ENCODE measurements at places on chromosomes 7 and 10.
A peak's percentile ranks its signal among the peaks of the same experiment; 100 is the strongest.

DNA sequence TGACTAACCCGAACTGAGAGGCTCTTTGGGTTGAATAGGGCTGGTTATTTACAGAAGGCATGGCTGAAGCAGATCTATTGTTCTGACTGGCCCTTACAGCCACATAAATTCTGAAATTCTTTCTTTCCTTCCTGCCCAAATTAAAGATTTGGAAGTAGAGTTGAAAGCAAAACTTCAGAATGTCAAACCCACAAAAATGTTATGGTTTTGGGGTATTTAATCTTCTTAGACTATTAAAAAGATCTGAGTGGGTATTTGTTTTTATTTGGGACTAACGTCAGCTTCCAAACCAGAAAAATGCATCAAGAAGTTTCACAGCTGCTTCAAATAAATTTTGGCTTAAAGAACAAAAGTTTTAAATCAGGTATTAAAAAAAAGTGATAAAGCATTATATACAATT, 124.5 kb downstream of the AHR start:
- no peaks in the 10 kb centered on the region for H3K27me3 ChIP-seq
- H3K4me1 ChIP-seq, result no peaks in the 10 kb centered on the region
- H3K27ac ChIP-seq, result no peak overlapping the region
- H3K4me3 ChIP-seq, result no peak overlapping the region

- H3K4me3 ChIP-seq, result no peak overlapping the region
- no peak for DNase-seq
- peaks cover 9% of the 10 kb centered on the region for H3K4me1 ChIP-seq
- H3K27me3 ChIP-seq, result no peaks in the 10 kb centered on the region
- no peaks in the 10 kb centered on the region for H3K36me3 ChIP-seq
- peak overlapping the region; percentile 37 for H3K27ac ChIP-seq
These were observed 17.2 kb downstream of the INPP5F start for GRCh38 chr10:119742947-119743648.

GRCh38 chr10:79488870-79489269, 23.5 kb upstream of the EIF5AL1 start:
- H3K27me3 ChIP-seq, result no peaks in the 10 kb centered on the region
- H3K36me3 ChIP-seq, result no peaks in the 10 kb centered on the region
- no peak overlapping the region for H3K27ac ChIP-seq
- H3K4me3 ChIP-seq, result no peak overlapping the region

- DNase-seq, result no peak
- no peaks in the 10 kb centered on the region for H3K36me3 ChIP-seq
- H3K4me3 ChIP-seq, result peak overlapping the region; percentile 9
- peaks cover 38% of the 10 kb centered on the region for H3K4me1 ChIP-seq
- peak overlapping the region; percentile 44 for H3K27ac ChIP-seq
- H3K27me3 ChIP-seq, result no peaks in the 10 kb centered on the region
These were observed 13.9 kb downstream of the VCL start for GRCh38 chr10:74011770-74012169.

DNA sequence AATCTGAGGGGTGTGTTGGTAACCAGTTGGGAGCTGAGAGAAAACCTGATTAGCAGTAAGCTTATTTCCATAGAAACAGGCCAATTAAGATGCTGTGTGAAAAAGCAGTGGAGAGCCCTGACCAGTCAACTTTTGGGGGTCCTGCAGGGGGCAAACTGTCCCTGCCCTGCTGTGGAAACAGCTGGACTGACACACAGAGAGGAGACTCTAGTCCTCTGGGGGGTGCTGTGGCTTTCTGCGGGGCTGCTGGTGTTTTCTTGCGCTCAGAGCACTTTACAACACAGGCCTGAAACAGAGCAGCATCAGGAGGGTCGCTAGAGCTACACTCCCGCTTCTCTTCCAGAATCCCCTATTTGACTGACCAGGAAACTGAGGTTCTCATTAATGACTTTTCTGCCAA, 546.9 kb upstream of the GALNT17 start:
- H3K4me1 ChIP-seq, result no peaks in the 10 kb centered on the region
- no peaks in the 10 kb centered on the region for H3K36me3 ChIP-seq
- no peaks in the 10 kb centered on the region for H3K27me3 ChIP-seq
- no peak for DNase-seq
- H3K27ac ChIP-seq, result no peak overlapping the region
- H3K4me3 ChIP-seq, result no peak overlapping the region

DNA sequence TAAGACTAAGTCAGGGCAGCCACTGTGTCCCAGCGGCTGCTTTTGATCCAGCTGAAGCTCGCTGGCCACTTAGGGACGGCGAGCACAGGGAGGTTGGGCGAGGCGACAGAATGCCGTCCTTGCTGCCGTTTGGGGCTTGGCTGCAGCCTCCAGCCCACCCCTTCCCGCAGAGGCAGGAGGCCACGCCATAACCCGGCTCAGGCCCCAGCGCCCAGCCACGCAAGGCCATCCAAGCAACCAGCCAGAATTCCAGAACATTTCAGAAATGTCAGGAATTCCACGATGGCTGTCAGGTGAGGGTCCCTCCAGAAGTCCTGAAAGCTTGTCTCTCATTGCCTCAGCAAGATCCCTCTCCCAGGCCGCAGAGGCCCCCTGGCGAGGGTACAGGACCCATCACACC, 479.1 kb upstream of the FOXK1 start:
- DNase-seq, result no peak
- no peaks in the 10 kb centered on the region for H3K27me3 ChIP-seq
- H3K27ac ChIP-seq, result no peak overlapping the region
- no peak overlapping the region for H3K4me3 ChIP-seq
- no peaks in the 10 kb centered on the region for H3K36me3 ChIP-seq

DNA sequence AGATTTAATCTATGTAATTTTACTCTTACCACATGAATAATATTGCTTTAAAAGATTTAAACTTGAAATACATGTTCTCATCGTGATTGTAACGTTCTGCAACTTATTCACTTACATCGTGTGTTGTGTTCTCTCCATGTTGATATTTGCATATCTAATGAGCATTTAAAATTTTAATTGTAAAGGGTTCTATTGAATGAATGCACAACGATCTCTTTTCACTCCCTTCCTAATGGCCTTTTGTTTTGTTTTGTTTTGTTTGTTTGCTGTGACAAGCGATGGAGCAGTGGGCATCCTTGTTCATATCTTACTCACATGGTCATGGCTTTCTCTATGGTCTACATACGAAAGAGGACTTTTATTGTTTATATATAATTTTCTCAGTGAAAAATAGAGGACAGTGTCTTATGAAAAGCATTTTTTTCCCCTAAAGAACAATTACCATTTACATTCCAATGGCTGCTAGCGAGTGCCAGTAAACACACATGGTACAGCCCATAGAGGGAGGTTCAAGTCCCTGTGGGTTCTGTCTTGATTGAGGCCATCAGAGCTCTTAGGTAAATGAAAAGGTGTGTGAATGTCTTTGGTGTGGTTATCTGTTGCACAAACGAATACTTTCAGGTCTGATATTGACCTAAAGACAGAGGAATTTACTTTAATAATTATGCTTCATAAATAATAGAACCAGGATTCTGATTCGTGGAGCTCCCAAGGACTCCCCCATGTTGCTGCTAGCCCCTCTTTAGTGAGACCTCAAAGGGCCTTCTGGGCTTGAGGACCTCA, 32.4 kb downstream of the BTBD16 start:
- no peak overlapping the region for H3K4me3 ChIP-seq
- H3K36me3 ChIP-seq, result no peaks in the 10 kb centered on the region
- H3K27ac ChIP-seq, result no peak overlapping the region
- H3K4me1 ChIP-seq, result peaks cover 5% of the 10 kb centered on the region
- DNase-seq, result no peak

GRCh38 chr7:30225863-30226613, 58.4 kb upstream of the ZNRF2 start:
- no peaks in the 10 kb centered on the region for H3K27me3 ChIP-seq
- no peaks in the 10 kb centered on the region for H3K4me1 ChIP-seq
- no peak overlapping the region for H3K27ac ChIP-seq
- no peak overlapping the region for H3K4me3 ChIP-seq
- no peaks in the 10 kb centered on the region for H3K36me3 ChIP-seq

DNA sequence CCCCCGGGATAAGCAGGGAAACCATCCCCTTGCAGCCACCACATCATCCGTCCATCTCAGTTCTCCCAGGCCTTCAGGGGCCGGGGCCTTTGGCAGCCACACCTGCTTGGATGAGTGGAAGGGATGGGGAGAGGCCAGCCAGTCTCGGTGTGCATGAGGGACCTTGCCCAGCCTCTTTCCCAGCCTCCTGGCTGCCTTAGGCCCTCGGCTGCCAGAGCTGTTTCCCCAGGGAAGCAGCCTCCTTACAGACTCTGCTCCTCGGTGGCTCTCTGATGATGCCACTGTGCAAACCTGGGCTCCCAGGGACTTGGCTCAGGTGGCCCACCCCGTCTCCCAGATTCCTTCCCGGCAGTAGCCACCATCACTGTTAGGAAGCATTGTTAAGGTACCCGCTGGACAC, 14.7 kb downstream of the FGF8 start:
- peaks cover 13% of the 10 kb centered on the region for H3K27me3 ChIP-seq
- H3K4me1 ChIP-seq, result no peaks in the 10 kb centered on the region
- DNase-seq, result no peak
- H3K4me3 ChIP-seq, result no peak overlapping the region

DNA sequence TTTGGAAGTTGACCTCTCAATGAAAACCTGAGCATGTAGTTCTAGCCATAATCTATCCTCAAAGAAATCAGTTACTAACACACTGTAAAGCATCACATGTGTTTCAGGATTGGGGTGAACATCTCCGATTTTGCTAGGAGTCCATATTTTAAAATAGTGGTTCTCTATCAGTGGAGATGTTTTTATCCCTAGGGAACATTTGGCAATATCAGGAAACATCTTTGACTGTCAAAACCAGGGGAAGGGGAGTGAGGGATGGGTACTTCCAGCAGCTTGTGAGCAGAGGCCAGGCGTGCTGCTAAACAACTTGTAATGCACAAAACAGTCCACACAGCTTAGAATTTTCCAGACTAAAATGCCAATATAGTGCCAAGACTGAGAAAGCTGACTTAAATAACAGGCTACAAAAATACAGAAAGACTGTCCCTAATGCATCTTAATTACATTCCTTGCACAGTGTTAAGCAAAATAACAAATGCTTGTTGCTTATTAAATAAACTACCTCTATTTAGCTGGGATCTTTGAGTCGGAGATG, 120.9 kb downstream of the CRPPA start:
- no peaks in the 10 kb centered on the region for H3K36me3 ChIP-seq
- DNase-seq, result no peak
- no peak overlapping the region for H3K4me3 ChIP-seq
- no peak overlapping the region for H3K27ac ChIP-seq
- H3K27me3 ChIP-seq, result no peaks in the 10 kb centered on the region
- no peaks in the 10 kb centered on the region for H3K4me1 ChIP-seq

DNA sequence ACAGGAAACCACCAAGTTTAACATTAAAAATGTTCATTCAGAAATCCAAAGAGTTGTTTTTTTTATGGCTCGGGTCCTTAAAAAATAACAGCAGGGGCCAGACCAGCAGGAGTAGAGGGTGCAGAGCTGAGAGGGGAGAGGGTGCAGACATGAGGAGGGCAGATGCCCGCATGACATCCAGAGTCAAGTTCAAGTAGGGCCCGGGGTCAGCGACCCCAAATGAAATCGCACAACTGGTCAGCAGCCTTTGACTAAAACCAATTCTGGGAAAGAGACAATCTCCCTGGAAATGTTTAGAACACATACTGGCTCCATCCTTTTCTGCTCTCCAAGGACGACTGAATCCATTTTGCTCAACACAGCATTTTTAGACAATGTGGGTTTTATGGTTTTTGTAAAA, 297.5 kb downstream of the FGFR2 start:
- no peaks in the 10 kb centered on the region for H3K4me1 ChIP-seq
- no peak for DNase-seq
- no peaks in the 10 kb centered on the region for H3K36me3 ChIP-seq
- no peak overlapping the region for H3K4me3 ChIP-seq

DNA sequence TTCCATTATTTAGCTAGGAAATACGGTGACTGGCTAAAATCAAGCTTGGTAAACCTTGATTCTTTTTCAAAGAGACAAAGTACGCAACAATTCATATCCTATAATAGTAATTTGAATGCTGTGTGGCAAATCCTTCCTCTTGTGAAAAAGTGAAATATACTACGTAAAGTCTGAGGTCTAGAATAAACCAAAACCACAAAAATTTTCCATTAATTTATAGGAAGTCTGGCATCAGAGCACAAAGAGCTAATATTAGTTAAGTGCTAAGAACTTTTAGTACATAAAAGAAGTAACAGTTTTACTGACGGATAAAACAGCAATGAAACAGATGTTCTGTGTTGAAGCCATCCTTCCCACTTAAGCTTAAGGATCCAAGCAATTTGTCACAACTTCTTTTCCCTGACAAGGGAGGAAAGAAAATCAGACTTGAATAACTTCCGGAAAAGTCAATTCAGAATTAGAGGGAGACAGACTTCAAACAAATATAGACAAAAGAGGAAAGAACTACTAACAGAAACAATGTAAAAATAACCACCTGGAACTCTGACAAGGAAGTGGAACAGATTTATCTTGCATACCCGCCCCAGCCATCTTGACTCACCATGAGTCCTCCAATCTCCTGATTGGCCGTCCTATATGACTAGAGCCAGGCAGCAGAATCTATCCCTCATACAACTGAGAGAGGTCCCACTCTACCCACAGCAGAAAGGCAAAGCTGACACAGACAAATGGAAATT, 34.6 kb downstream of the RHEB start:
- DNase-seq, result no peak
- H3K27ac ChIP-seq, result no peak overlapping the region
- no peaks in the 10 kb centered on the region for H3K27me3 ChIP-seq
- H3K36me3 ChIP-seq, result peaks cover 14% of the 10 kb centered on the region

DNA sequence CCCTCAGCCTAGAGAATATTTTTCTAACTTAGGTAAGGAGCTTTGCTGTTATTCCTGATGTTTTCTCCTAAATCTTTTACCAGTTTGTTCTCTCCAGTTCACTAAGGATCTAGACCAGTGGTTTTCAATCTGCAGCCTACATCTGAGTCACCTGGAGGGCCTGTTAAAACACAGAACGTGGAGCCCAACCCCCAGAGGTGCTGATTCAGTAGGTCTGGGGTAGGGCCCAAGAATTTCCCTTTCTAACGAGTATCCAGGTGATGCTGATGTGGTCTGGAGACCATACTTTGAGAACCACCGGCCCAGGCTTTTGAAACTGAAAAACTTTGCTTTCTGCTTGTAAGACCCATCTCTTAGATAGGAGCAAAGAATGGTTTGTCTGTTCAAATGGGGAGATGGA, 51.2 kb upstream of the KMT2E start:
- H3K36me3 ChIP-seq, result peaks cover 11% of the 10 kb centered on the region
- no peaks in the 10 kb centered on the region for H3K27me3 ChIP-seq
- peaks cover 31% of the 10 kb centered on the region for H3K4me1 ChIP-seq
- peak overlapping the region; percentile 7 for H3K27ac ChIP-seq

GRCh38 chr7:1459920-1460820, 900 bp upstream of the MICALL2 start:
- H3K27me3 ChIP-seq, result no peaks in the 10 kb centered on the region
- peaks cover 30% of the 10 kb centered on the region for H3K4me1 ChIP-seq
- DNase-seq, result no peak
- peak overlapping the region; percentile 65 for H3K4me3 ChIP-seq
- H3K27ac ChIP-seq, result no peak overlapping the region
- no peaks in the 10 kb centered on the region for H3K36me3 ChIP-seq

- H3K36me3 ChIP-seq, result no peaks in the 10 kb centered on the region
- DNase-seq, result no peak
- no peaks in the 10 kb centered on the region for H3K27me3 ChIP-seq
These were observed 89.4 kb upstream of the SEMA3E start for GRCh38 chr7:83738291-83738835.
